Anterior cingulate cortex (tissue), 58 donors: ENCODE measurements at places on chromosomes 7 and 10.
A peak's percentile ranks its signal among the peaks of the same experiment; 100 is the strongest.

DNA sequence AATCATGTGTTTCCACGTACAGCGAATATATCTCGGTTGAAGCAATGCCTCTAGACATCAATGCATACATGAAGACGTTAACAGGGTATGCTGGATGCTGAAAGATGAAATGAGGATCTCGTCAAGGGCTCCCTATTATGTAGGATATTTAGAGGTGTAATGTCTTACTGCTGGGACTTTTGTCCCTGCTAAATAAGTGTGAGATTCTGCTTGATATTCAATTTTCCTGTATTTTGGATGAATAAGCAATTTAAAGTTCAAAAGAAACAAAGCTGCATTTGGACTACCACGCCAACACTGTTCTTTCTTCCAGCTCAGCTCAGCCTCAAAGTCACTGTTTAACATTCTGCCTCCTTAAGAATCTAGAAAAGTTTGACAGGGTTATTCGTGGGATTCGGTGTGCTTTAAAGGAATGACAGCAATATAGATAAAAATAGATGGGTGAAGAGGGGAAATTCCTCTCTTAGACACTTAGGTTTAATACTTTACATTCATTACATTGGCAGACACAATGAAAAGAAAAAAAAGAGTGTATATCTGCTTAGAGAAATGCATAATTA lies 110.1 kb upstream of the RHEB start:
- DNase-seq, result no peak

- peak; percentile 64 for DNase-seq
Measured at GRCh38 chr10:27242951-27243551, 2.5 kb upstream of the ACBD5 start.

GRCh38 chr10:29959586-29959985 lies 99.8 kb downstream of the JCAD start:
- DNase-seq, result no peak

- no peak for DNase-seq
Measured at GRCh38 chr7:77254915-77255314, 55.3 kb upstream of the FGL2 start.

DNA sequence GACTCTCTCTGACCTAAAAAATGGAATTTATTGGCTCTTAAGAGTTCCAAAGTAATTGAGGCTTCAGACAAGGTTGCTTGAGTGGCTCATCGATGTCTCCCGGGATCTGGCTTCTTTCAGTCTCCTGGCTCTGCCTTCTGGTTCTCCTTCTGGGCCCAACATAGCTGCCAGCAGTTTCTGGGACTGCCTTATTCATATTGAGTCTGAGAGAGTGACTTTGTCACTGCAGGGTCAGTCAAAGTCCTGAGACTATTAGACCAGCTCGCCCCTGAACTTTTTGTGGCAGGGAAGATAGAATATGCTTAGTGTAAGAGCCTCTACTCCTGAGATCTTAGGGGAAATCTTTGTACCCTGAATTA lies 94.0 kb downstream of the MMRN2 start:
- DNase-seq, result no peak

- no peak for DNase-seq
Measured at GRCh38 chr10:24462889-24463552, 254.1 kb downstream of the KIAA1217 start.

- DNase-seq, result no peak
Measured at GRCh38 chr7:2079332-2080059, 153.2 kb downstream of the MAD1L1 start.

- no peak for DNase-seq
Measured at GRCh38 chr7:36762394-36762793, 38.1 kb upstream of the AOAH start.

GRCh38 chr10:61765176-61766087 lies 102.7 kb downstream of the CABCOCO1 start:
- no peak for DNase-seq

- DNase-seq, result no peak
Measured at GRCh38 chr7:64951250-64951848, 39.5 kb downstream of the ZNF117 start.

GRCh38 chr7:77501192-77501515 lies 35.9 kb upstream of the PTPN12 start:
- no peak for DNase-seq

GRCh38 chr7:151550656-151551286 lies 31.1 kb upstream of the RHEB start:
- no peak for DNase-seq

DNA sequence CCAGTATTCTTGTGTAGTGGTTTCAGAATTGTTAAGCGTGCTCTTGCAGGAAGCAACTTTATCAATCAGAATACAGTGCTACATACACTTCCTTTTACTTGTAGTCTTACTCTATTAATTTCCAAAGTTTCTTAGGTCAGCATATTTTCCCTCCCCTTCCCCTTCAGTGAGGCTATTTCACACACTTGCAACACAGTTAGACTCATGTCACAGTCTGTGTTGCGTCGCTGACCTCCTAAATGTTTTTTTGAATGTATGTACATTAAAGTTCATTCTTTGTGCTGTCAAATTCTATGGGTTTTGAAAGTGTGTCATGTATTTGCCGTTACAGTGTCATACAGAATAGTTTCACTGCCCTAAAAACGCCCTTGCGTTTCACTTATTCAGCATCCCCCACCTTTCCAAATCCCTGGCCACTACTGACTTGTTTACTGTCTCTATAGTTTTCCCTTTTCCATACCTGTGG lies 5.4 kb upstream of the HKDC1 start:
- no peak for DNase-seq

DNA sequence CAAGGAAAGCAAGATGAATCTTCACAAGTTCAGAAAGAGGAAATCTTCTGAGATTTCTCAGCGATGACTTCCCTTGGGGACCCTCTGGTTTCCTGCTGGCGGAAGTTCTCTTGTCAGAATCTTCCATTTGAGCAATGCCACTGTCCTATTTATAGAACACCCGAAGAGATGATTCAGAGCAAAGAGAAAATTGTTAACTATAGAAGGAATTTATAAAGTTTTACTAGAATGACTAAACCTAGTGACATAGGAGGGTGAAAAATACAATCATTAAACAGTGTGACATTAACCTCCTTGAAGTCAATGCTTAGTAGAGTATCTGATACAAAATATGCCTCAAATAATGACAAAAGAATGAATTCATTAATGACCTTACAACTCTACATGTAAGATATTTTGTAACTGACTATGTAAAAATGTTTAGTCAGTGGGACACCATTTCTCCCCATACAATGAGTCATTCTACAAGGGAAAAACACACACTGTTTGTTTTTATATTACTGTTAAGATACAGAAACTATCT lies 206.5 kb upstream of the CNTNAP2 start:
- no peak for DNase-seq
